ENCODE measurements at places on chromosomes 2 and 18.

DNA sequence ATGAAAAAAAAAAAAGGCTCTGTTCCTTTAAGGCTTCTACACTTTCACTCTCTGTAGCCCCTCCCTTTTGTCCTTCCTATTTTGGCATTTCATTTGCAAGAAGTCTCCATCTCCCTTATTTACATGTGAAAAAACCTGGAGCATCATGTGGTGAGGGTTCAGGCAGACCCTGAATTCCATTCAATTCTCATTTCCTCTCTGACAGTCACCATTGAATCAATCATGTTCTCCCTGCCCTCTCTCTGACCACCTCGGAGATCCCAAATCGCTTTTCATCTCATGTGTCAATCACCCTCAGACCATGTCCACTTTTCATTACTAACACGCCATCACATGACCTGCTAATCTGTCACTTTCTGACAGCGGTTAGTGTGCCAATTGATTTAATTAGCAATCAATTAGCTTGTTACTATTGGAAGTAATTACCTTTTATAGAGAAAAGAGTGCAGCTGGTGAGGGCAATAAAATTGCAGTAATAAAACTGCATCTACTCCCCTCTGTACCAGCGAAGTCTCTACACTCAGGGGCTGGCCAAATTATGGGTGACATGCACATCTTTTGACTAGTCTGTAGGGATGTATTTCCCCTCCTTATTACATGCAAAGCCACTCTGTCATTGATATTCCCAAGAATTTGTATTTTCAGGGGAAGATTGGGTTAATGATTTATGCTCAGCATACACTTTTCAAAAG, 317.4 kb downstream of the EN1 start:
- DNase-seq: no peak

- DNase-seq: no peak
Measured at GRCh38 chr18:58449464-58449863, 179.4 kb downstream of the ALPK2 start.

DNA sequence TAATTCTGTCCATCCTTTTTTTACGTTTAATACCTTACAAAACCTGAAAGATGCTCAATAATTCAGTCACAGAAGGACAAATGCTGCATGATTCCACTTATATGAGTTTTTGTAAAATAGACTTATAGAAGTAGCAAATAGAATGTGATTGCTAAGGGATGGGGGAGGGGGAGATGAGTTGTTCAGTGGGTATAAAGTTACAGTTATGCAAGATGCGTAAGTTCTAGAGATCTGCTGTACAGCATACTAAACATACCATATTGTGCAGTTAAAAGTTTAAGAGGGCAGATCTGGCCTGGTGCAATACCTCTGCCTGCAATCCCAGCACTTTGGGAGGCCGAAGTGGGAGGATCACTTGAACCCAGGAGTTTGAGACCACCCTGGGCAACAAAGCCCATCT, 78.8 kb downstream of the TET3 start:
- DNase-seq: peak; percentile 53

GRCh38 chr2:192159208-192159607, 35.5 kb downstream of the TMEFF2 start:
- DNase-seq: no peak

DNA sequence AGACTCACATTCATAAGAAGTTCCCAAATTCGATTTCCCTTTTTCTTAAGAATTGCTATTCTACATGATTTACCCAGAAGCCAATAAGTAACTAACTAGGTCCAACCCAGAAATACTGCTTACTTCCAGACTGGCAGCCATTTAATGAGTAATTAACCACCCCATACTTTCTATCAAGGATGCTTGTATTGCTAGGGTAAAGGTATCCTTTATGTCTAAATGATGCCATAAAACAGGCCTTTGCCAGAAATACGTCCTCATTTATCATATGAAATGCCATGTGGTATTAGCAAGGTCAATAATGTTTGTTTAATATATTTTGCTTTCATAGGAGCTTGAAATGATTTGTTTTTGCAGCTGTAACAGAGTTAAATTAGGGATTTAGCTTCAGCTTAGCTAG, 56.1 kb downstream of the PLEKHM3 start:
- DNase-seq: no peak

GRCh38 chr2:217976301-217976700, 26.5 kb downstream of the TNS1 start:
- DNase-seq: no peak

GRCh38 chr2:139374296-139374850, 594.2 kb upstream of the NXPH2 start:
- DNase-seq: no peak

GRCh38 chr2:24409171-24409570, 48.8 kb upstream of the ITSN2 start:
- no peak for DNase-seq

DNA sequence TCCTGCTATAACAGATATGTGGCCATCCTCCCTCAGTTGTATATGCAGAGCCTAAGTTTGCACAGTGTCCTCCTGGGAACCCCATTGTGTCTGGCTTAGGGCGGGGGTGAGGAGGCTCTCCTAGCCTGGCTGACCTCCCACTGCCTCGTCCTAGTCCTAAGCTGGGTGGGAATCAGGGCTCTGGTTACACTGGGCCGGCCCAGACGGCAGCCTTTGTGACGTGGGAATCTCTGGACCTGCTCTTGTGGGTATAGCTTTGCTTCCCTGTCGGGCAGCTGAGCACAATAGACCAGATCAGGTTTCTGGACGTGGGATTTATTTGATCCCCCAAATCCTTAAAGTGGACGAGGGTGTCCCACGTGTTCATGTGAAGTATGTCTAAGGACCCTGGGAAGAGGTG, 2.9 kb downstream of the ACKR3 start:
- DNase-seq: no peak

GRCh38 chr2:45259138-45259537, 249.9 kb upstream of the SIX2 start:
- DNase-seq: no peak

DNA sequence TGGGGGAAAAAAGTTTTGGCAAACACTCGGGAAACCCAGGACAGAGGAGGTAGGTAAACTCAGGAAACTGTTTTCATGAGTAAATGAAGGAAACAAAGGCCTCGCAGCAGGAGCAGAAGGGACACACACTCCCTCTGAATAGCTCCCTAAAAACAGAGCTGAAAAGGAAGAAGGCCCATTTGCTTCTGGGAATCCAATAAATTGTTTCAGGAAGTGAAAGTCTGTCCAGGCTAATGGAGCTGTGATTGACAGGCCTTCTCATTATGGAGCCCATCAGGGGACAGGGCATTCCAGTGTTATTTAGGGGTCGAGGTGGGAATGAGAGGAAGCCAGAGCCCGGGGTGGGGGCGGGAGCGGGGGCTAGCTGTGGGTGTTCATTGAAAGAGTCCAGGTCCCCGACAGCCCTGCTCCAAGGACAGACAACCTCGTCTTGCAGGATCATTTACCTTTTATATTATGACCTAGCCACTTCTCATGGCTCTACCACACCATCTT, 81.2 kb downstream of the GBX2 start:
- DNase-seq: no peak

DNA sequence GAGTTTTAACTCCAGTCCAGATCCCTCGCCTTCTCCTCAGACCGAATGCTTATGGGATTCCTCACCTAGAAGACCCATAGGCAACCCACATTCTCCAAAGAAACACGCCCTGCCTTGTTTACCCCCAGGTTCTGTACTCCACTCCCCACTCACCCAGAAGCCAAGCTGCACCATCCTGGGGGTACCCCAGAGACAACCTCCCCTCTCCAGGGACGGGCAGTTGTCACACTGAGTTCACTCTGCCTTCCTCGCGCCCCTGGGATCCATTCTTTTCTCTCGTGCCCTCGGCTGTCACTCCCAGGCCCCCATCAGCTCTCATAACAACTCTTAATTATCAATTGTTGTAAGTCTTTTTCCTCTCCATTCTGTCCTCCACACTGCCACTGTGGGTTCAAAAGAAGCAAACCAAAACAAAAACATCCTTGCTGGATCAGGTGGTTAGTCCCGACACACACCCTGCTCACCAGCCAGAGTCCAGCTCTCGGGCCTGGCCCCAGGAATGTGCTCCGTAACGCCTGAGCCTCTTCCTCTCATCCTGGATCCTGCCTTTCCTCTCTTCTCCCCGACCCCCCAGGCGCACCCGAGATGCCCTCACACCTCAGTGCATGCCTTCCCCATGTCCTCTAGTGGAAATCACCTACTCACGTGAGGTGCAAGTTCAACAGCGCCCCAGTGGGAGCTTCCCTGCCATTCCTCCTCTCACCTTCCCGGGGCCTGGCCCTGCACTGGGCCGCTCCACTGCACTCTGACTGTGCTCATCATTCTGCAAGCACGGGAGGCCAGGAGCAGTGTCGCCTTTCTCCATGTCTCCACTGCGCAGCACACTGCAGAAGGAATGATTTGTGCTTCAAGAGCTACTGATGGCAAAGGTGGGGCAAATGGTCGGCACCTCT, 20.7 kb downstream of the COX7A2L start:
- no peak for DNase-seq

DNA sequence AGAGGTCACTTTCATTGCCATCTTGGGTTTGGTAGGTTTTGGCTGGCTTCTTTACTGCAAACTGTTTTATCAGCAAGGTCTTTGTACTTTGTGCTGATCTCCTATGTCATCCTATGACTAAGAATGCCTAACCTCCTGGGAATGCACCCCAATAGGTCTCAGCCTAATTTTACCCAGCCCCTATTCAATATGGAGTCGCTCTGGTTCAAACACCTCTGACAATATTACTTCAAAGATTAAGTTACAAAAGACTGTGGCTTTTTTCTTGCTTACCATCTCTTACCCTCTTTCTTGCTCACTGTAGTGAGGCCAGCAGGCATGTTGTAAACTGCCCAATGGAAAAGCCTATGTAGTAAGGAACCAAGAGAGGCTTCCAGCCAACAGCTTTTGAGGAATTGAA, 17.9 kb upstream of the RGPD8 start:
- DNase-seq: no peak

DNA sequence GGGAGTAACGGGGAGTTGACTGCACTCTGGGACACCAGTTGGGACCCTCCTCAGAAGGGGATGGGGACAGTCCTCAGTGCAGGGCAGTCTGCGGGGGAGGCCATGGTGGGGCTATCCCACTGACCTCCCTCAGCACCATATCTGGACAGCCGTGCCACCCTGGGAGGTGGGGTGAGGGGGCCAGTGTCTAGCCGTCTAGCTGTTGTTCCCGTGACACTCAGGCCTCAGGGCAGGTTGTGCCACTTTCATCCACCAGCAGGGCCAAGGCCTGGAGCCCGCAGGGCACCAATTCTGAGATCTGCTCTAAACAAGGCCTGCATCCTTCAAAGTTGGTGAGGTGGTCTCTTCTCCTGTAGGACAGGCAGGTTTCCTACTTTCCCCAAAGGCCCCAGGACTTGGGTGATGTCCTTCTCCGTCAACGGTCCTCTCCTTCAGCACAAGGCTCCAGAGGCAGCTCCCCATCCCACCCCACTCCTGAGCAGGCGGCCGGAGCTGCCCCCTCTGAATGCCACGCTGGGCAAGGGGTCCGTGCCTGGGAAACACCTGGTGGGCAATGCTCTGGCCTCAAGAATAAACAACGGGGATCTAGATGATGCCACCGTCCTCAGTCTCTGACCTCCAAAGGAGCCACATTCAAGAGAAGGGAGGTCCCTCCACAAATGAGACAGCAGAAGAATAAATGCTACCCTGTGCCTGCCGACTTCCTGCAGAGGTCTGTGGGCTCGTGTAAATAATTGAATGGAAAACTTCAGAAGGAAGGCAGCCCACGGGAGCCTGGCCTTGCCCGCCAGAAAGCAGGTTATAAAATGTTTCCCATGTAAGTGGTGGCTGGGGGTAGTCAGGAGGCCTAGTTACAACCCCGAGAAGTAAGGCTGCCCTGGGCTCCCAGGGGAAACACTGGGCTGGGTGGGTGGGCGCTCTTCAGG, 42.8 kb upstream of the PTMA start:
- no peak for DNase-seq

DNA sequence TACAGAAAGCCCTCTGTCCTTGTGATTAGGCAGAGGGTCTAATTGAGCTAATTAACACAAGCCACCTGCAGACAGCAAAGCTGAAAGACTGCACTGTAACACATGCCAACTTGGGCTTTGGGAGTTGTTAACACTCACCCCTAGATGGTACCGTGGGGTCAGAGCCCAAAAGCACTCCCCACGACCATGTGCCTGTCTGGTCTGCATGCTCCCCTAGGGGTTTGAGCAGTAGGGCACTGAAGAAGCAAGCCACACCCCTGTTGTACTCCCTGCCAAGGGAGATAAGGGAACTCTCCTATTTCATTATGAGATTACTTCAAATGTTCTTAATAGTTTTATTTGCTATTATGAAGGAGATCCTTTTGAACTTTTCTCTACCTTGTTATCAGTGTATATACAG, 560.1 kb upstream of the FSHR start:
- DNase-seq: no peak

GRCh38 chr2:172285010-172285621, 142.3 kb upstream of the ITGA6 start:
- peak; percentile 71 for DNase-seq

DNA sequence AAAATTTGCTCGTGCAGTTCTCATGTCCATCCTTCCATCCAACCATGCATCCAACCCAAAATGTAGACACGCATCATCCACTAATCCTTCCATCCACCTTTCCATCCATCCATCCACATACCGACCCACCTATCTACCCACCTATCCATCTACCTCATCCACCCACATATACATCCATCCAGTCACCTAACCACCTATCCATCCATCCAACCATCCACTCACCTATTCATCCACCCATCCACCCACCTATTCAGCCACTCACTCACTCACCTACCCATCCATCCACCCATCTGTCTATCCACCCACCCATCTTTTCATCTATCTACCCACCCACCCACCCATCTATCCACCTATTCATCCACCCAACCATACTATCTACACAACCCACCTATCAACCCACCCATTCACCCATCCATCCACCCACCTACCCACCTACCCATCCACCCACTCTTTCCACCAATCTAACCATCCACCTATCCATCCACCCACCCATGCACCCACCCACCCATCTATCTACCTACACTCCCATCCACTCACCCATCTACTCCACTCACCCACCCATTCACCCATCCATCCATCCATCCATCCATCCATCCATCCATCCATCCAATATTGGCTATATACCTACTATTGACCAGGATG, 94.3 kb downstream of the VAPA start:
- DNase-seq: no peak

DNA sequence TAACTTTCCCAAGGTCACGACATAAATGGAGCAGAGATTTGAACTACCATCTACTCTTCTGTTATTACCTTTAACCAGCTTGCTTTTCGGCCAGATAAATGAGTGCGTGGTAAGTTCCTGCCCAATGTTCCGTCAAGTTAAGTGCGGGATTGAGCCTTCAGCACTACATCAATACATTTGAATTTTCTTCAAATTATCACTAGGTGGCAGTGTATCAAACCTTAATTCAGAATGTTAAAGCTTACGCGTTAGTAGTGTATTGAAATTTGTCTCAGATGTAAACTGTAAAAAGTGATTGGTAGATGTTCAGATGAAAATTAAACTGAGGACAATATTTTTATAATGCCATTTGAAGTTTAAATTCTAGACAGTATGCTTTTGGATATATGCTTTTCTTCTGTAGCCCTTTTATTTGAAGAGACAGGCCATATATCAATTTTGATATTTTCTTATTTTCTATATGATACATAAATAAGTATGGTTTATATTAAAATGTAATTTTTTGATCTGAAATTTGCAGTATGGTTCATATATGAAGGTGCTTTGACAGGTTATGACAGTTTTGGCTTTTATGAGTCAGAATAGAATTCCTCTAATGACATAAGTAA, 681.3 kb downstream of the ADCYAP1 start:
- peak; percentile 29 for DNase-seq

GRCh38 chr18:63319383-63320122, at the start of gene BCL2:
Gene BCL2, minus strand, starts transcription at chr18:63319769.
- peak; percentile 18 for DNase-seq

- DNase-seq: no peak
Measured at GRCh38 chr2:98875081-98875728, 60.8 kb downstream of the CRACDL start.

Measured in fibroblast of skin of right biceps (primary cell).